ENCODE measurements at places on chromosomes 5 and 9.

- no peak for DNase-seq
Measured at GRCh38 chr5:74186356-74187315, 453.9 kb downstream of the ENC1 start.

- DNase-seq: no peak
Measured at GRCh38 chr5:126561908-126562307, 33.1 kb downstream of the ALDH7A1 start.

DNA sequence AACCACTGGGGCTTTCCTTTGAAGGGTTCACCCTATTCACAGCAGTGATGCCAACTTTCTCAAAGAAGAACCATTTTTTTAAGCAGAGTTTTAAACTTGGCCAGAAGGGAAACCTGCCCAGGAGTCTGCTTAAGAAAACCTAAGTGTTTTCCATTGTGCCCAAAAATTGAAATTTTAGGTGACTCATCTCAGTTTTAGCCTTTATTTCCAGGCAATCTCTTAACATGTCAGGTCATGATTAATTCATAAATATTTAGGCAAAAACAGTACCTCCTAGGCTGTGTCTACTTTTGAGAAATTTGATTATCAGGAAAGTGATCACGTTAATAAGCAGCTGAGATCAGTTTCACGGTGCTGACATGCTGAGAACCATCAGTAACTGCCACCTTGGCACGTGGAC, 61.9 kb downstream of the TLE1 start:
- DNase-seq: no peak

GRCh38 chr9:111631214-111631971, at the start of gene DNAJC25:
Gene DNAJC25, plus strand, starts transcription at chr9:111631334. Its CDS starts 74 bp downstream, at chr9:111631408.
- DNase-seq: peak; percentile 92

DNA sequence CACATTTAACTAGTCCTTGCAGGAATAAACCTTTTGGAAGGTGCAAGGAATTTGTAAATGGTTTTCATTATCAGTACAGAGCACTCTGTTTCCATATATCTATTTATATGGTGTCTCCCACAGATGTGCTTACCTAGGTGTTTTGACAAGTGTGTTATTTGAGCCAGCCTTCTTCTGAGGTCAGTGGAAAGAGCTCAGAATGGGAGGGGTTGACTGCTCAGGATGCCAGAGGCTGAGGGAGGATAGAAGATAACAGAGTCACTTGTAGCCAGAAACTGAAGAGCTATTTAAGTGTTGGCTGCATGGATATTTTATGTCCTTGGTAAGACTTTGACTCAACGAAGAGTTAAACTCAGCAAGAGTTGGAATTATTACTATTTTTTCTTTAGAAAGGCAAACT, 5.0 kb downstream of the CMYA5 start:
- DNase-seq: no peak

GRCh38 chr9:95189251-95190098, 128.0 kb downstream of the FANCC start:
- DNase-seq: peak; percentile 54

DNA sequence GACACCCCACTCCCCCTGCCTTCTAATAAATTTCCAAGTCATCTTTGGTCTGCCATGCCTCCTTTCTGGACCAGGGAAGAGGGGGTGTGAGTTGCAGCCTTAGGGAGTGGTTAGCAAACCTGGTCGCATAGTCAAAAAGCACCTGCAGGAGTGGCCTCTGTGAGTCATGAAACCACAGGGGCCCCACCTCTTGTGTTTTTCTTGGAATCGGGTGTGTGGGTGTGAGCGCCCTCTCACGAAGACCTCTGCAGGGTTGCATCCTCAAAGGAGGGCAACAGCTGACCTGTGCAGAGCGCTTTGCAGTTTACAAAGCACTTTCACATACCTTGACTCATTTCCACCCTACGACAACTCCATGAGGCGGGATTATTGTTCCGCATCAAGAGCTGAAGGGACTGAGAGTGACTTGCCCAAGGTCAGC, 36.8 kb upstream of the TEX48 start:
- DNase-seq: peak; percentile 91

DNA sequence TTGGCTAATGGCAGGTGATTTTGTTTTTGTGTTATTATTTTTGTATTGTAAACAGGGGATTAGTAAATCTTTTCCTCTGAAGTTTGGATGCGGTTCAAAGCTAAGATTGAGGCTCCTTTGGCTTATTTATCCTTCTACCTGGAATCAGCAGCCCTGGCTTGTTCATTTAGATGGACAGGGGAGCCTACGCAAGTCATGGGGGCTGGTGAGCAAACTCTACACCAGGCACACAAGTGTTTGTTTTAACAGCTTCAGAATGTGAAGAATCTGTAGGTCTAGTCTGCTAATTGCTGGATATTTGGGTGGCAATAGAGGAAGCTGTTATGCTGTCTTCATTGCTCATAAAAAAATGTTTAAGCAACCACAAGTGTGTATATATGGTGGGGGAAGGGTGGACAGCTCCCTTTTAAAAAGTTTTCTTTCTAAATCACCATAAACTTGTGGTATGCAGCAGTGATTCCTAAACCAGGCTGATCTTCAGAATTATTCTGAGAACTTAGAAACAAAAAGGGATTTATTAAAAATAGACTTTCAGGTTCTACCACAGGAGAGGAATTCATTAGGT, 20.7 kb downstream of the ZNF462 start:
- no peak for DNase-seq
